GM06990 (cell line): ENCODE measurements at places on chromosomes 3 and 15.

- DNase-seq = no peak
Observed at GRCh38 chr3:50430191-50430590, 70.9 kb upstream of the TMEM115 start.

DNA sequence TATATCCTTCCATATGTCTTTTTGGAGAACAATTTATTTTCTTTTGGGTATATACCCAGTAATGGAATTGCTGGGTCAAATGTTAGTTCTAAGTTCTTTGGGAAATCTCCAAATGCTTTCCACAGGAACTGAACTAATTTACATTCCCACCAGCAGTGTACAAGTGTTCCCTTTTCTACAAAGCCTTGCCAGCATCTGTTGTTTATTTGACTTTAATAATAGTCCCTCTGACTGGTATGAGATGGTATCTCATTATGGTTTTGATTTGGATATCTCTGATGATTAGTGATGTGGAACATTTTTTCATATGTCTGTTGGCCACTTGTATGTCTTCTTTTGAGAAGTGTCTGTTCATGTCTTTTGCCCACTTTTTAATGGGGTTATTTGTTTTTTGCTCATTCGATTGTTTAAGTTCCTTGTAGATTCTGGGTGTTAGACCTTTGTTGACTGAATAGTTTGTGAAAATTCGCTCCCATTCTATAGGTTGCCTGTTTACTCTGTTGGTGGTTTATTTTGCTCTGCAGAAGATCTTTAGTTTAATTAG lies 48.4 kb downstream of the TMEM45A start:
- no peak for DNase-seq

DNA sequence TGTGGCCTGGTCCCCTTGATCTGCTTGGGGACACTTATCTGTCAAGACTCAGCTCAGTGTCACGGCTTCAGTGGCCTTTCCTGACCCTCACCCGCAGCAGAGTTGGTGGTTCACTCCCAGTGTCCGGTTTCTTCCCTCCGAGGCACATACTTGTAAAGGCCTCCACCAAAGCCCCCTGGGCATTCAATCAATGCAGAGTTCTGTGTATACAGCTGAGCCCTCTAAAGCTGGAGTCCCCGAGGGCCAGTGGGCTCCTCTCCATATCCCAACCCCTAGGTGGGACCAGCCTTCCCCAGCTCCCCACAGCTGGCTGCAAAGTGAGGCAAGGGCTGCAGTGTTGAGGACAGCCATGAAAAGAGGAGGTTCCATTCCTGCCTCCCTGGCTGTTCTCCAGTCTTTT lies 70.9 kb upstream of the RGMA start:
- DNase-seq = no peak

- no peak for DNase-seq
Observed at GRCh38 chr15:35142578-35142977, 57.5 kb upstream of the NANOGP8 start.

DNA sequence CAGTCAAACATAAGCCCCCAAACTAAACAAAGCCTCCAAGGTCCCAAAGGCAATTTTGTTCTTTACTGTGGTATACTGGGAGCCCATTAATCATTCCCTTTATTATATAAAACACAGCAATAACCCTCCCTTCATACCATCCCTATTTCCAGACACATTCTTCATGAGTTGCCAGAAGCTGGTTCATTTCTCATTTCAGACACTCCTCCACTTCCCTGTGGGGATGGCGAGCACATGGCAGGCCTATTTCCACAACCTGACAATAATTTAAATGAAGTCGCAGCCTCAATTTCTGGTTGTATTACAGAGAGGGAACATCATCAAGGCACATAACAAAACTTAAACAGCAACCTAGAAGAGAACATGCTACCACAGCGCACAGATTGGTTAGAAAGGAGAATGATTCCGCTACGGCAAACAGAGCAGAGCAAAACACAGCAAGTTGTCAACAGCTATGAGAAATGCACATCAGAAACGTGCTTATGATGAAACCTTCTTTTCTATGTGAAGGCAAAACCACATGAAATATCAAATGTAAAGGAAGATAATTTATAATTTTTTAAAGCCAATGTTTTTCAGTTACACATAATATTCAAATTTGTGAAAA lies 63.3 kb upstream of the ARHGEF3 start:
- no peak for DNase-seq

DNA sequence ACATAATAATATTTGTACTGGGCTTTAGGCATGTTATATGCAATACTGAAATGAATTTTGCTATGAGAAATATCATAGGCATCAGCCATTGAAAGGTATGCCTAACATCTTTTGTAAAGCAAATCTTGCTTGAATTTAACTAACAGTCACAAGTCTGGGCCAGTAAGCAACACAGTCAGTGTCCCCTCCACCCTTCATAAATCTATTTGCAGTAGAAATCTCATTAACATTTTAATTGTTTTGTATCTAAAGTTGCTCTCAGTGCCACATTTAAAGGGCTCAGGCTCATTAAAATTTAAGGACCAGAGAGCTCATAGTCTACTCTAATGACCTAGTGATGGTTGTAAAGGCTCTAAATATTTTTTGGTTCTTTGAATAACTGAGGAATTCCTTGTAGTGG lies 167.2 kb upstream of the GOLIM4 start:
- DNase-seq = no peak

- no peak for DNase-seq
Observed at GRCh38 chr15:90463381-90463780, 66.3 kb upstream of the CRTC3 start.

GRCh38 chr15:100295939-100296565 lies 45.7 kb downstream of the ADAMTS17 start:
- DNase-seq = no peak

- DNase-seq = no peak
Observed at GRCh38 chr3:156341332-156341731, 213.6 kb downstream of the SSR3 start.

DNA sequence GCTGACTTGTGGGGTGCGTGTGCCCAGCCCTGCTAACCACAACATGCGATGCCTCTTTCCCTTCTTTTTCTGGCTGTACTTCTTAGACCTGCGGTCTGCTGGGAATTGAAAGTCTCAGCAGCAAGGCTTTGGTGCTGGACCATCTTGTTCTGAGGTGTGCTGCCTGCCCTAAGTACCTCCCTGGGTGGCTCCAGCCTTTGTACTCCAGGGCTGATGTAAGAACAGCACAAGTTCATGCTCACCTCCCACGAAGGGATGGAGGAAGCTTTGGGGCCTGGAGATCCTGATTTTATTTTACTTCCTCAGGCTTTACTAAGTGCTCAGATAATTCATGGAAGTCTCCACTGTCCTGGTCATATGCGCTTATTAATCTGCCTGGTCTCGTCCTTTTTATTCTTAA lies 28.9 kb downstream of the FAM43A start:
- no peak for DNase-seq

- no peak for DNase-seq
Observed at GRCh38 chr3:99957151-99957796, 139.6 kb downstream of the CMSS1 start.

DNA sequence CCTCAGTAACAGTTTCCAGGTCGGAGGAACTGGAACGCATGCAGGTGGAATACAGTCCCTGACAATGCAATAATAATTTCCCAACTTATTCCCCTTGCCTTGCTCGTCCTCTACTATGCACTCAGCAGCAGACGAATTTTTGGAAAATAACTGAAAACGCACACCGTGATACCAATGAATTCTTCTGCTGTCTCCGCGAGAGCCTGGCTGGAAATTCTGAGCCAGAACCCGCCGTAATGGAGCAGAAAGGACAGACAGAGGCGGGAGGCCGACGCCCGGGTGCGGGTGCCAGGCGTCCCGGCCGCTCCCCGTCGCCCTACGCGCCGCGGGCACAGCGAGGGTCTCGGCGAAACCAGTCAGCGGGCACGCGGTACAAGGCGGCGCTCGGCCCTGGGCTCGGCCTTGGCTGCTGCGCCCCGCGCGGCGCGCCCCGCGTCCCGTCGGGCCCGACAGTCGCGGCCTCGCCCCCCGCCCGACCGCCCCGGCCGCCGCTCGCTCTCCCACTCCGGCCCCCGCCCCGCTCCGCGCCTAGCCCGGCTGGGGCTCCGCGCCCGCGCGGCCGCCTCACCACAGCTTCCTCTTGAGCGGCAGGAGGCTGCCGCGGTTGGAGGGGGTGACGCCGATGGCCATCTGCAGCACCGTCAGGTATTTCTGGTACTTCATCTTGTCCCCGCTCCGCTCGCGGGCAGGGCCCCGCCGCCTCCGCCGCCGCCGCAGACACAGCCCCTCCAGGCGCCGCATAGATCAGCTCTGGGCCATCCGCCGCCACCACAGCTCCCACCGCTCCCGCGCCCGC lies 114.5 kb upstream of the GOLGA8J start:
- DNase-seq = no peak

DNA sequence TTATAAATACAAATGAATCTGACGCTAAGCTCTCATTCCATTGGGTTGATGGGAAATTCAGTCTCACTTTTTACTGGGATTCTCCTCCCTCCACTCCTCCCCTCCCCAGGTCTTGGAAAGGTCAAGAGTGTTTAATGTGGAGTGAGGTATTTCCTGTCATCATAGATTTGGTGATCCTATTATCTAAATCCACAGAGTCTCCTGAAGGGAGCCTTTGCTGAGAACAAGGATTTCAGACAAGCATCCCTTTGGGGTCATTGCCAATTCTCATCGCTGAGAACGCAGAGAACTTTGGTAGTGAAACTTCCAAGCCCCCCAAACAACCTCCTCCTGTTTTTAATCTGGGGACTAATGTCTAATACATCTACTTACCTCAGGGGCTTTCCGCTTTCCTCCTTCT lies 297.9 kb downstream of the OTOL1 start:
- no peak for DNase-seq

DNA sequence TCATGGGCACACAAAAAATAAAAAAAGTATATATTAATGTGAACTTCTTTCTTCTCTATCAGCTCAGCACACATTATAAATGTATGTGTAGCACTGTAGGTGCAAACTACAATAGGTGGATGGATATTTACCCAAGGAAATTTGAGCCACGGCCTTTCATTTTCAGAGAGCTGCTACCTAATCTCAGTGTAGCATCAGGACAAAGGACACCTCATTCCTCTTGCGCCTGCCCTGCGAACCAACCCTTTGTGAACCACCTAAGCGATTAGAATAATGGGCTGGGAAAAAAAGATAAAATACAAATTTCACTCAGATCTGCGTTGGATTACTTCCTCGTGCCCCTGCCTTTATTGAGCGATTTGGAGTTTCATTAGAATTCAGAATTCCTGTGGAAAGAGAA lies 263.2 kb downstream of the NR2F2 start:
- no peak for DNase-seq

GRCh38 chr3:64267721-64268604 lies 42.7 kb upstream of the PRICKLE2 start:
- DNase-seq = no peak

GRCh38 chr3:64290864-64291263 lies 65.6 kb upstream of the PRICKLE2 start:
- DNase-seq = no peak

DNA sequence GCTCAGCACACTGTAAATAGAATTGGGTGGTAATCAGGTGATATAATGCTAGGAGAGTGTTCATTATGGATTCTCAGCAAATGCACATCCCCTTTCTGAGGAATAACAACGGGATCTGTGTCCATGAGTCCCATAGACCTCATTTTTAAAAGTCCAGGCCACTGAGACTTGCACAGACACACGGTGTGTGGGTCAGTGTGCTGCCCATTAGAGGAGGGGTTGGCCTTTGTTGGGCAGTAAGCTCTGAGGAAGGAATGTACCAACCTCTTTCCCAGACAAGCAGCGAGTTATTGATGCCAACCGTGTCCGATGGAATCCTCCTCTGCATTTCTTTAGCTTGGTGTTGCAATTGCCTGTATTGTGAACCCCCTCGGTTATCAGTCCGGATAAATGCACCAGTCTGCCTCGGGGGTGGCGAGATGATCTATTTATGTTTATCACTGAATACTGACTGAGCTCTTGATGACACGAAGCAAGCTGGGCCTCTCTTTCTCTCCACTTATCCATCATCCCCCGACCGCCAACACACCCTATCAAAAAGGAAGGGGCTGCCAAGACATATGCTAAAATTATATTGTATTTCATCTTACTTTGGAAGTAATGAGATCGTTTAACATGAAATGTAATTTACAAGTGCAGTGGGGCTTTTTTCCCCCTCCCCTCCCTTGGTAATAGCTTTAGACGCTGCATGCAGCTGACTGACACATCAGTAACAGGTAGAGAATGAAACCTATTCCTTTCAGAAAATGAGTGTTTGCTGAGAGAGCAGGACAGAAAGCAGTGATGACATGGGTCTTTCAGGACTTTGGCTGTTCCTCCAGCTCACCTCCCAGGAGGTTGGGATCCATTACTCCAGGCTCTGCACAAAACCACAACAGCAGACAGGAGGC lies 126.6 kb upstream of the ST8SIA2 start:
- DNase-seq = no peak

- DNase-seq = no peak
Observed at GRCh38 chr15:101570241-101570640, 80.7 kb upstream of the PCSK6 start.

GRCh38 chr3:157639756-157640426 lies 136.7 kb upstream of the VEPH1 start:
- no peak for DNase-seq

DNA sequence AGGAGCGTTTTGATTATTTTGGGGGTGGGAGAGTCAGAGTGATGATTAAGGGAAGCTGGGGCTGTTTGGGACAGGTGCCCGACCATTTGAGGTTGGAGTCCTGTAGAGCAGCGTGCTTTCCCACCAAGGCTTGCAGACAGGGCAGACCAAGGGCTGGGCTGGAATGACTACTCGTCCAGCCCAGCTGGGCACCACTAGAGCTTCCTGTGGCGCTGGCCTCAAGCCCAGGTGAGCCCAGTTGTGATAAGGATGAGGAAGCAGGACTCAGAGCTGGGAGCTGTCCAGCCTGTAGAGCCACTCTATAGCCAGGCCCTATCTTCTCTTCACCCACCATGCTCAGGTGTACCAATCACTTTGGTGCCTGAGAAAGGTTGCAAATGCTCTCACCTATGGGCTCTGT lies 75.8 kb upstream of the ACAN start:
- DNase-seq = no peak

- no peak for DNase-seq
Observed at GRCh38 chr15:73361337-73361736, 7.4 kb downstream of the HCN4 start.

DNA sequence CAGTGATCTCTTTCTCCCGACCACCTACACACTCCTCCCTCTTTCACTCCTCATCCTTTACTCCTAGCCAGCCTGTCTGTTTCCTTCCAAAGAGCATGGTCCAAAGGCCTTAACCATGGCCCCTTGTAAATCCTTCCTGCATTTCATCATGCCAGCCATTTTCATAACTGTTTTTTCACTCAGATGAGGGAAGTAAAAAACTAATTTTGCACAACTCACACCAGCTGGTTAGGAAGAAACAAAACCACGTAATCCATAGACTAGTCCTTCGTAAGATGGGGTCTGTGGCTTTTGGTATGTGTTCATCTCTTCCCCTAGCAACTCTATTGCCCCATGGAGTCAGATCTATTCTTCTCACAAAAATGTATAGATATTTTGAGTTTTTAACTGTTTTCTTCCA lies 187.8 kb downstream of the SHOX2 start:
- no peak for DNase-seq

- DNase-seq = no peak
Observed at GRCh38 chr3:114122027-114122709, 56.7 kb downstream of the DRD3 start.
